ENCODE measurements at places on chromosomes 7 and 10. TPM values are rescaled to one million over a fixed set of nuclear protein-coding genes. Genes with fewer than 3 reads are reported as not detected.

Gene TAC1
- total RNA-seq = not detected

Gene SPAG6
- not detected for total RNA-seq

Gene EN2
- total RNA-seq = 1.0 TPM

Gene CTNNA3
- total RNA-seq = not detected

Gene AGBL3
- 1.1 TPM for total RNA-seq

Gene CHN2
- not detected for total RNA-seq

Gene OR6B1
- total RNA-seq = not detected

Gene TRIM50
- total RNA-seq = not detected

Gene TLX1
- not detected for total RNA-seq

Gene LRRTM3
- not detected for total RNA-seq

Gene FRA10AC1
- 6.2 TPM for total RNA-seq

Gene HOXA3
- 8.1 TPM for total RNA-seq

Gene LEP
- not detected for total RNA-seq

Gene AZGP1
- not detected for total RNA-seq

Gene GRID2IP
- not detected for total RNA-seq

Gene MDFIC
- total RNA-seq = 30.8 TPM

Gene VSTM4
- total RNA-seq = 0.36 TPM

Measured in A549 treated with RU486 at 1 μM for 4 hours (cell line).